ENCODE measurements at places on chromosomes 1 and 21.
A peak's percentile ranks its signal among the peaks of the same experiment; 100 is the strongest.

- DNase-seq = peak; percentile 55
Measured at GRCh38 chr21:37087188-37087587, 14.1 kb downstream of the TTC3 start.

- DNase-seq = no peak
Measured at GRCh38 chr1:46687093-46687659, 15.5 kb downstream of the TEX38 start.

DNA sequence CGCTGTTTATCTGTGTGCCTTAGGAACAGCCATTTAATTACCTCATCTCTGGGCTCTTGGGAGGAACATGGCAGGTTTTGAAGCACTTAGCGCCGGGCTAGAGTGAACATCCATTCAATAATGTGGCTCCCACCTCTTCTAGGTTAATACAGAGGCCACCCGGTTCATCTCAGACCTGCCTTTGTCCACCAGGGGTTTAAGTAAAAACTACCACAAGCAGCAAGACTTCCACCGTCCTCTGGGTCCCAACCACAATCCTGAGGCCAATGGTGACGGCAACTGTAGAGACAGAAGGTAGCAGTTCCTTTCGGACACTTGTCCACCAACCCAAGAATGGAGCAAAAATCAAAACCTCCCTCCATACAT is 924 bp upstream of the DDOST start:
- no peak for DNase-seq

DNA sequence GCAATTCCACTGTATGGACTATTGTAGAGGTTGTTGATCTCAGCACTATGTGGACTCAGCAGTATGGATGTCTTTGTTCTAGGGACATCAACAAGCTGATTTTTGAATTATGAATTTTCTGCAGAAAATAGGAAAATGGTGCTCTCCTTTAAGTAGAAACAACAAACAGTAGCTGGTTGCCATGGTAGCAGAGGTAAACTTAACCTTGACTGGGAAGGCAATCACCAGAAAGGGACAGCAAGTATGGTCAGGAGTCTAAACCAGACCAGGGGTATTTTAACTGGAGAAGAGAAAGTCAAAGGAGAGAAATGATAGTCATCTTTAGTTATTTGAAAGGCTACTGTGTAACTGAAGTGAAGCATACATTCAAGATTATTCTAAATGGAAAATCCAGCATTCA is 22.3 kb downstream of the WLS start:
- DNase-seq = no peak

DNA sequence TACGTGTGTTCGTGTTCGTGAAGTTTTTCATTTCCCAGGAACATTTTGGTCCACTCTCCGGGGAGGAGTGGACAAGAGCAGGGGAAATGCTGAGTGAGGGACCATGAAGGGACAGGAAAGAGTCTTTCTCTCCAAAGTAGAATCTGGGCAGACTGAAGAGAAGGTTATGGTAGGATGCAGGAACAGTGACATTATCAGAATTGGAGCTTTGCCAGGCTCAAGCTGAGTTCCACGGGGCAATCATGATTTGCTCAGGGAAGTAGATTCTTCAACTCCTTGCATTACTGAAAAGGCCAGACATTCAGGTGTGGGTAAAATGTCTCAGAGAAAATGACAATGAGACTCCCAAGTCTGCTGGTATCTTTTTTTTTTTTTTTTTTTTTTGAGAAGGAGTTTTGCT is 16.6 kb downstream of the ATP1A4 start:
- no peak for DNase-seq

GRCh38 chr1:37673920-37674319 is 18.4 kb upstream of the CDCA8 start:
- DNase-seq = no peak

GRCh38 chr1:162571696-162572095 is 10.2 kb downstream of the UAP1 start:
- no peak for DNase-seq

DNA sequence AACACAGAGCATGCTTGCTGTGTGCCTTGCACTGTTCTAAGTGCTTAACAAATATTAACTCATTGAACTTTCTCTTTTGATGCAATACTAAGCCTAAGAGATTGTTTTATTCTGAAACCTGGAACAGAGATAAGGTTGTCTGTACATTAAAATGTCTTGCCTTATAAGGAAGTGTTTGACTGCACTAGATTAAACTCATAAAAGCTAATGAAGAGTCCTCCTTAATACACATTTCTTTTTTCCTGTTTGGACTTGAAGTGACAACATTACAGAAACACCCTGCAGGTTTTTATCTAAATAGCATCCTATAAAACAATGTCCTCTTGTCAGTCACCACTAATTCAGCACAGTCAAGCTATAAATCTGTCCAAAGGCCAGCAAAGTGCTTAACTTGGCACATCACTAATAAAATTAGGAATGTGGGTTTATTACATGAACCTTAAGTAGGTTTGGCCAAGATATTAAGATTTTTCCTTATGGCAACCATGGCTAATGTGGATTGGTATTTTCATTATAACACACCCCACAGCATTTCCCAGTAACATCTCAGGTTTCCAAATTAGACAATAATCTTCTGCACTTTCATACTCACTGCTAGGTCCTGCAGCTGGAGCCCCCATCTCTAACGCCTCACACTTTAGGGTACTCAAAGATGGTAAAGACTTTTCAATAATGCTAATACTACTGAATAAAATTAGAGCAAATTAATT is 389.7 kb downstream of the LMO4 start:
- no peak for DNase-seq

GRCh38 chr1:173474097-173474779 is 2.9 kb upstream of the PRDX6 start:
- no peak for DNase-seq

DNA sequence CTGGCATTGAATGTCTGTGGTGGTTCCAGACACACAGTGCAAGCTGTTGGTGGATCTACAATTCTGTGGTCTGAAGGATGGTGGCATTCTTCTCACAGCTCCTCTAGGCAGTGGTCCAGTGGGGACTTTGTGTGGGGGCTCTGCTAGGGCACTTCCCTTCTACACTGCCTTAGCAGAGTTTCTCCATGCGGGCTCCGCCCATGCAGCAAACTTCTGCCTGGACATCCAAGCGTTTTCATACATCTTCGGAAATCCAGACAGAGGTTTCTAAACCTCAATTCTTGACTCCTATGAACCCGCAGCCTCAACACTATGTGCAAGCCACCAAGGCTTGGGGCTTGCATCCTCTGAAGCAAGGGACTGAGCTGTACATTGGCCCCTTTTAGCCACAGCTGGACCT is 43.0 kb downstream of the RGS18 start:
- no peak for DNase-seq

GRCh38 chr1:10155087-10155712 is 55.2 kb upstream of the KIF1B start:
- peak; percentile 48 for DNase-seq

GRCh38 chr21:35102488-35103371 is 53.6 kb upstream of the RUNX1 start:
- DNase-seq = no peak

- DNase-seq = no peak
Measured at GRCh38 chr21:26715116-26715515, 130.1 kb downstream of the ADAMTS1 start.

- peak; percentile 85 for DNase-seq
Measured at GRCh38 chr1:150970808-150971582, 3.6 kb downstream of the CERS2 start.

DNA sequence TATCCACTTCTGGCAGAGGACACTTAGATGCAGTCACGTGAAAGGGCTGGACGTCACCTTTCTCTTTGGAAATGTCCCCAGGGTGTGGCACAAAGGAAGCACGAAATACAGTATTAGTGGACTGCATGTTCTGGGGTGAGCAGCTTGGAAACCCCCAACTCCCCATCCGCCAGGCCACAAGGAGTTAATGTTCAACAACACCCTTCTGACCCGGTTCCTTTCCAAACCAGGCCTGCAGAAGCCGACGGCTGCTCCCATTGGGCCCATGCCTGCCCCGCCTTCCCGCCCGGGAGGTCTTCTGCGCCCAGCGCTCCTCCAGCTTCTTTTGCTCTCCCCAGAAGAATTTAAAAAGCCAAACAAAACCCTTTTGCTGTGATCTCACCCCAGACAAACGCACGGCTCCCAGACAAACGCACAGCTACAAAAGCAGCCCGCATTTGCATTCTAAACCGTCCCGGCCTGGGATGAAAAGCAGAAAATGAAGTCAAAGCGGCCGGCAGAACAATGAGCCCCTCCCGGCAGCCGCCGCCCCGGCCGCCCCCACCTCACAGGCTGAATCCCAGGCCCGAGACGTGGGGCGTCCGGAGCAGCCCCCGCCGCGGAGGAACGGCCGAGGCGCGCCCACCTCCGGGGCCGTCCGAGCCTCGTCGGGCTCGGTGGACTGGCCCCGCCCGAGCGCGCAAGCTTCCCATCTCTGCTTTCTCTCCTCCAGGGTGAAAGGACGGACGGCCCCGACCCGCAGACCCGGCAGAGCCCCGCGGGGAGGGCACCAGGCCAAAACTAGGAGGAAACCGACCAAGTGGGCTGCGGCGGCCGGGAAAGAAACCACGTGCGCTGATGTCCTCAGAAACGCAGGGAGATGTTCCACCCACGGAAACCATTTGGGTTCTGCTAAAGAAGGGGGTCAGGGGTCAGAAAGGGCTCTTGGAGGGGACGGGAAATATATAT is 101.9 kb downstream of the PLPP3 start:
- no peak for DNase-seq

DNA sequence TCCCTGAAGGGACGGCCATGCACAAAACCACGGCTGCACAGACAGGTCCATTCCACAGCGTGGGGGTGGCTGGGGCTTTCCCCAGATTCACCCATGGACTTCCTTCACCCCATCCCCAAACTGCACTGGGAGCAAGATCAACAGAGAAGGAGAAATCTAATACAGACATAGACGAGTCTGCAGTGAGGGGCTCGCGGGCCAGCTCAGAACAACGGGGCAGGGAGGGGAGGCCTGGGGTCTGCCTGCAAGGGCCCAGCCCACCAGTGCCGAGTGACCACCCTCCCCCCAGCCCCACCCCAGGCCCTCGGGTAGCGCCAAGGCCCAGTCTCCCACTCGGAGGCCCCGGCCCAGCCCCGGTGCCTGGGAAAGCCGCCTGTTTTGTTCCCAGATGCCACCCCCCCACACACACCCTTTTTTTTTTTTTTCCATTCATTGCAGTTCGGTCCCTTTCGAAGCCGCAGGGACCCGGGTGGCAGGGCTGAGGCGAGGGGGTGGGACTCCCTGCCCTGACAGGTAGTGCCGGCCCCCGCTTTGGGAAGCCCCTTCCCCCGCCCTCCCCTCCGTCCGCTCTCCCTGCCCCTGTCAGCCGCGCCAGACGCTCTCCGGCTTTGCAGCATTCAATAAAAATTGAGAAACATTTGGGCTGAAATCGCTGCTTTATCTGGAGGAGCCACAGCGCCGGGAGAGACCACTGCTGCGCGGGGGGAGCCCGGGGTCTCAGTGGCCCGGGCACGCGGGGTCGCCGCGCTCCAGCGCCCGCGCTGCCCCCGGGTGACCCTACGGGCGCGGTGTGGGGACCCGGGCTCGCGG is 543 bp upstream of the EPHB2 start:
- peak; percentile 44 for DNase-seq

GRCh38 chr1:231171623-231172197 is 9.9 kb downstream of the TRIM67 start:
- DNase-seq = no peak

- no peak for DNase-seq
Measured at GRCh38 chr1:212431644-212432043, 1.1 kb upstream of the NENF start.

DNA sequence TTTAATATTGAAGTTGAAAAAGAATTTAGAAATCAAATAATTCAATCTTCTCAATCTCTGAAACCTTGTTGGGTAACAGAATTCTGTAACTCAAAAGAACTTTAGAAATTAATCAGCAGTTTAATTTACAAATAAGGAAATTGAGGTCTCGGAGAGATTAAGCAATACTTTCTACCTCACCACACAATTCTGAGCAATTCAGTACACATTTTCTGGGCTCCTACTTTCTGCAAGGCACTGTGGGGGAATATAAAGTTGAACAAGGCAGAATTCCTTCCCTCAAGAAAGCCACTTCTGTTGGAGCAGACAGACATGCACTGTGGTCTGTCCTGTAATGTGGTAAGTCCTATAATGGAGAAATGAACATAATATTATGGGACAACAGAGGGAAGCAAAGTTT is 47.7 kb downstream of the MEF2D start:
- no peak for DNase-seq

GRCh38 chr1:29756498-29756897 is 520.2 kb downstream of the PTPRU start:
- no peak for DNase-seq

GRCh38 chr1:7048395-7048794 is 263.1 kb downstream of the CAMTA1 start:
- peak; percentile 86 for DNase-seq

GRCh38 chr1:242147096-242147976 is 148.4 kb upstream of the MAP1LC3C start:
- no peak for DNase-seq

DNA sequence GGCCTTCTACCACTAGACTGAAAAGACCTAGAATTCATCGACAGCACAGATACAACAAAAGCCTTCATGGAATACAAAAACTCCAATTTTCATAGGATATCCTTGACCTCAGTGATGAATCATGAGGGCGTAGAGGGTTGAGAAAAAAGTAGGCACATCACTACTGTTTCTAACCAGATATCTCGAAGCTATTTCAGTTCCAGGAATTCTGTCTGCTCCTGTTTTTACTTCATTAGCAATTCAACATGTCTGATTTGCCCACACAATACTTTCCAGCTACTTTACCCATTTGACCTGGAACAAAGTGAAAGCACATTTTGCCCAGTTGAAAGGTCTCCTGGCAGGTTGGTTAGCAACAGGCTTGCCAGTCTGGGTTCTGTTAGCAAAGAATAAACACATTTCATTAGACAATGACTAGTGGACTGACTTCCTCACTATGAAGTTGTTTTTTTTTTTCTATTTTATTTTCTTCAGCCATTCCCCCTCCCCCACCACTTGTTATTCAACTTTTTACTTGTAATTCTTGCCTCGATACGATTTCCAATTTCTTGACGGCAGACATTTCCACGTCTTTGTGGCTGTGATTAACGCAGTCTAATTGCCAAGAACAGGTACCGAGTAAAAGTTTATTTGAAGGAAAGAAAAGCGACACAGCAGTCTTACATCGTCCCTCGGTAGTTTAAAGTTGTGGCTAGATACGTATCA is 4.0 kb upstream of the ZBTB18 start:
- DNase-seq = no peak

- no peak for DNase-seq
Measured at GRCh38 chr1:201505503-201505890, 1.4 kb downstream of the CSRP1 start.

GRCh38 chr1:51569284-51570062 is 47.4 kb upstream of the OSBPL9 start:
- DNase-seq = peak; percentile 18

GRCh38 chr1:201020040-201020591 is 3.4 kb downstream of the KIF21B start:
- DNase-seq = peak; percentile 100

- DNase-seq = no peak
Measured at GRCh38 chr1:230334447-230334837, 91.7 kb downstream of the PGBD5 start.

DNA sequence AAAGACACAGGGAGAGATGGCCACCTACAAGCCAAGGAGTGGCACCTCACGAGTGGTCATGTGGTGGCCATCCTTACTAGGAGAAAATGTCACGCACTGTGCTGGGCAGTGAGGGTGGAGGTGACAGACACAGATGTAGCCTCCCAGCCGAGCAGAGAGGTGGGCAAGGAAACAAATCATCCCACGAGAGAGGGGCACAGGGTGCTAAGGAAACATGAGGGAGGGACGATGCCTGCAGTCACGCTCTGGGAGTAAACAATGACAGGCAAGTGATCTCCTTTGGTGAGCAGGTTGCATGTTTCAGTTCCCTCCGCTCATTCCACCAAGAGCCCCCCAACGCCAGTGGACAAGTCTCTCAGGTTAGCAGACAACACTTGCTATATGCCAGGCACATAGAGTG is 65.8 kb downstream of the CD247 start:
- DNase-seq = no peak

- no peak for DNase-seq
Measured at GRCh38 chr1:100349246-100349645, 3.1 kb upstream of the CDC14A start.
